ENCODE measurements at places on chromosomes 1 and 21. TPM values are rescaled to one million over a fixed set of nuclear protein-coding genes. Genes with fewer than 3 reads are reported as not detected.

The CLDN17 gene
- not detected for total RNA-seq

The MROH9 gene
- total RNA-seq: not detected

DNA sequence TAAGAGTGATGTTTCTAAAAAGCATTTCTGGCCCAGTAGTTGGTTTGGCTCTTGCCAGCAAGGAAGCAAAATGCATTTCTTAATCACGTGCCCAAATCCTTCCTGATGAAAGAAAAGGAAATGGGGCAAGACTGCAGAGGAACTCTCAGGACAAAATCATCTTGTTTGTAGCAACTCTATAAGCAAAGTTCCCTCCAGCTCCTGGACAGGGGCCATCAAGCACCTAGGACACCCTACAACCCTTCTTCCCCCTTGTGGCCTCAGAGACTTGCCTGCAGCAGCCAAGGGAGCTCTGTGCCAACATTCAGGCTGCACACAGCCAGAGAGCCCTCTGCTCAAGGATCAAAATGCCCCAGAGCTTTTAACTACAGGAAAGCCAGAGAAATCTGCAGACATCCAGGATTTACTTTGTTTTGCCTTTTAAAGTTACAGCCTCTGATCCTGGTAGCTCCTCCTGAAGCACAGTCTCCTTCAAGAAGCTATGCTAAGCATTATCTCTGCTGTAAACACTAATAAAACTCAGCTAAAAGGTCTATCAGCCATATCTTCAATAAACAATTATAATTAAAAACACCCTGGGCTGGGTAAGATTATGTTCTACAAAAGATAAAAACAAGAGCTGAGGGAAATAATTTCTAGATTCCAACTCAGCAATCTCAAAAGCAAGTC lies 105.0 kb downstream of the KIAA0319L start:
- DNase-seq: no peak

- DNase-seq: no peak
Observed at GRCh38 chr1:232912845-232913580, 37.4 kb upstream of the NTPCR start.

- no peak for DNase-seq
Observed at GRCh38 chr1:32666901-32667566, 16.0 kb downstream of the RBBP4 start.

DNA sequence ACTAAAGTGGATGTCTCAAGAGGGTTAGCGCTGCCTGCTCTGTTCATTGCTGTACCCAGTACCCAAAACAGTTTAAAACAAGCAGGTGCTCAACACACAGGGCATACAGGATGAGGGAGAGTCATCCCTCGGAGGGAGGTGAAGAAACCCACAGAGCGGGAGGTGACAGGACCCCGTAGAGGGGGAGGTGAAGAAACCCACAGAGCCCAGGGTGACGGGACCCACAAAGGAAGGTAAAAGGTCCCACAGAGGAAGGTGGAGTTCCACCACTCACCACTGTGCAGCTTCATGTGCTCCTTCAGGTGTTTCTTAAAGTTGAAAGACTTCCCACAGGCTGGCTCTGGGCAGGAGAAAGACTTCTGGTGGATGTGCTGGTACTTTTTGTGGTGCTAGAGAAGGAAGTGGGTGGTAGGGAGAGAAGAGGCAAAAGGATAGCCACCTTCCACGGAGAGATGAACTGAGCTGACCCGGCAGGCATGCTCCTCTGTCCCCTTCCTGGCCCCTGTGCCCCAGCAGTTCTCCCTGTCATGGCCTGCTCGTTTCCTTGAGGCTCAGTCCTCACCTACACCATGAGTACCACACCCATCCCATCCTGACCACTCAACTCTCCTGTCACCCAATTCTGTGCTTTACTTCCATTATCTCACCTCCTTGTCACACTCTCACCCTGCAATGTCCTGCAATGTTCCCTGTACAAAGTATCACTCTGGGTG lies 5.1 kb downstream of the ZNF692 start:
- peak; percentile 37 for DNase-seq

The FALEC gene
- total RNA-seq: not detected

The RGS4 gene
- total RNA-seq: not detected

GRCh38 chr21:36799869-36800268 lies 101.0 kb downstream of the SIM2 start:
- no peak for DNase-seq

The SAMD11 gene
- 0.12 TPM for total RNA-seq

DNA sequence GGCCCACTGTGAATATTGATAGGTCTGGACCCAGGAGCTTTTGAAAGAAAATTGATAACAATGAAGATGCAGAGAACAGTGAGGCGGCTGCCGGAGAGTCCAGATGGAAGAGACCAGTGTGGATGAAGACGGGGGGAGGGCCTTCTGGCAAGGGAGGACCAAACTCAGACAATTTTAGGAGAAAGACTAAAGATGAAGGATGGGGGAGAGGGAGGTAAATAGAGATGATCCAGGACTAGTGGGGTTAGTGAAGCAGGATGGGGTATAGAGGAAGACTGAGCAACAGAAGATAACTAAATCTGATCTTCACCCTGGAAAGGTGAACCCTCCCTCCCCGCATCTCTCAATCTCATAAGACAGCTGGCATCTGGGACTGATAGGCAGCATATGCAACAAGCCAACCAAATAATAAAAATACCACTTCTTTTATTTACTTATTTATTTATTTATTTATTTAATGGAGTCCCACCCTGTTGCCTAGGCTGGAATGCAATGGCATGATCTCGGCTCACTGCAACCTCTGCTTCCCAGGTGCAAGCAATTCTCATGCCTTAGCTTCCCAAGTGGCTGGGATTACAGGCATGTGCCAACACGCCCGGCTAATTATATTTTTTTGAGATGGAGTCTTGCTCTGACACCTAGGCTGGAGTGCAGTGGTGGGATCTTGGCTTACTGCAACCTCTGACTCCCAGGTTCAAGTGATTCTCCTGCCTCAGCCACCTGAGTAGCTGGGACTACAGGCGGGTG lies 10.5 kb downstream of the EIF3I start:
- DNase-seq: no peak

DNA sequence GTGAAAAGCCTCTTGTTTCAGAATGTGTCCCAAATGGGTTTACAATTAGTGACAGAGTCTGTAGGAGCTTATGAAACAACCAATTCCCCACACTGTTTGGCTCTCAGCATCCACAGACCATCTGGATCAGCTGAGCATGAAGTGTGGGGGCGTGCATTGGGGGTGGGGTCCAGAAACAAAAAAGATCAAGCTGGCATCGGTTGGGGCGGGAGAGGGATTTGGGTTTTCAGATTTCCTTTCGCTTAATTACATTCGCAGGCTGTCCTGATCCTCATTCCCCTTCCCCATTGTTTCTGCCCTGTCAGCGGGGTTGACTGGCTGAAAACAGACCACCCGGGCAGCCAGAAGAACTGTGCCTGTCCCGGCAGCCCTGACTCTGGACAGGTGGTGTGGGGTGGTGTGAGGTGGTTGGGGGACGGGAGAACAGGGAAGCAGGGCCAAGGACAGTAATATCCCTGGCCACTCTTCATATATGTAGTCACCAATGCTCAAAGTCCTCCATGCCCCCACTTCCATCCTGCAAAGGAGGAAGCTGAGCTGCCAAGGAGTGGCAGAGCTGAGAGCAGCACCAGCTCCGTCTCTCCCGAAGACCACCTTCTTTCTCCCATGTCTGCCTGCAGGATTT lies 92.0 kb downstream of the IER5 start:
- no peak for DNase-seq

The MANEAL gene
- total RNA-seq: 1.9 TPM

DNA sequence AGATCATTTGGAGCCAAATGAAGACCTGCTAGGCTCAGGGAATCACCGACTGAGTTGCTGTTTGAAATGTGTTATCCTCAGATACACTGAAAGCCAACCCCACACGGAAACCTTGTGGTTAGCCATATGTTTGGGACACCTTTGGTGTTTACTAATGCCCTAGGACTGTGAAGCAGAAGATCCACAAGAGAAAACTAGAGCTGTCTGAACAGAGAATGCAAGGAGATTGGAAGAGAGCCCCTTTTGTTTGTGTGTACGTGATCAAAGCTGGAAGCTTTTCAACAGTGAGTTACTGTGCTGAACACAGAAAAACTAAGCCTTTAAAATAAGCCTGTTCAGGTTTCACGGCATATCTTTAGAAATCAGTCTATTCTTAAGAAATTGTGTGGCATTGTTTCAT lies 908.2 kb upstream of the ADGRL2 start:
- DNase-seq: no peak

- no peak for DNase-seq
Observed at GRCh38 chr1:172141341-172141881, 279.1 kb upstream of the C1orf105 start.

DNA sequence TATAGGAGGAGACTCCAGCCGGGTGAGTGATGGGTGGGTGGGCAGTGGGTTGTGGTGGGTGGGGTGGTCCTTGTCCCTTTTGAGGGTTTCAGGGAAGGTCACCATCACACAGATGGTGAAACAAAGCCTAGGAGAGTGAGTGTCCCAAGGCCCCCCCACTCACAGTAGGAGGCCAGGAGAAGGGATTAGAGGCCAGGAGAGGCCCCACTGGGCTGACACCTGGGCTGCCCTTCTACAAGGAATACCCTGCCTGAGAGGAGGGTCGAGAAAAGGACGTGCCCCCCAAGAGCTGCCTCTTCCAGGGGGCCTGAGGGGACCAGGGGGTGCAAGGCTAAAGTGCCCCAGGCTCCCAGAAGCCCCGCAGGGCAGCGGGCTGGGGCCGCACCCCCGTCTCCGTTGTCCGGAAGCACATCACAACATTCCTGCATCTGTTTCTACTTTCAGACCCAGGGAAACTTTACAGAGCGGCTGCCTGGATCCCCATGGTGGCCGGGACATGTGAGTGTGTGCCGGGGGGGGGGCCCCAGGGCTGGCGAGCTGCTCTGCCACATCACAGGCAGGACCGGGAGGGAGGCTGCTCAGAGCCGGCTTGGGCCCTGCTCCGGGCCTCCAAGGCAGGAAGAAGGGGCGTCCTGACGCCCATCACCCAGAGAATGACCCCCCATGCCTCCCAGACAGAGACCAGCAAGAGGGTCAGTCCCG lies 68.2 kb downstream of the ARHGEF16 start:
- DNase-seq: no peak

GRCh38 chr1:97137862-97138514 lies 416.4 kb downstream of the PTBP2 start:
- peak; percentile 2 for DNase-seq

DNA sequence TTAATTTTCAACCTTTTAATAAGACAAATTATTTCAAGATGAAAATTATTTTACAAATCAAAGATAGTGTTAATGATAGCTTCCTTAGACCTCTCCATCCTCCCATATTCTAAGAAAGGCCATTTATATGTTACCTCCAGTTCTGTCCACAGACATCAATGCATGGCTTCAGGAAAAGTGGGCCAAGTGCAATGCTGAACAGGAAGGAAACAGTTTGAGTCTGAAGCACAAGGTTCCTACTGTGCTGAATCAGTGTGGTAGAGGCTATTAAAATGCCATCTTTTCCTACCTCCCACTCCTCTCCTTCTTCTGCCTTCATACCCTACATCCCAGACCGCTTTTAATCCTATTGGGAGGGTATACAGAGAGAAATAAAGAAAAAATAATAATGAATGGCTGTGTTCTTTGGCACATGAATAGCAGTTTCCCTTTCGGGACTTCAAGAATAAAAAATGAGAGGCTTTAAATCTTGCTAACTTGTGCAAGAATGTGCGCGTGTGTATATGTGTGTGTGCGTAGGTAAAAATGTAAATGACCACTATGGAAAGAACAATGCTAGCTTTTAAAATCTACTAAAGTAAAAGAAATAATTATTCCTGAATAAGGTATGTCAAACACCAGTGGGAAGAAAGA lies 62.6 kb upstream of the C1orf105 start:
- DNase-seq: no peak

DNA sequence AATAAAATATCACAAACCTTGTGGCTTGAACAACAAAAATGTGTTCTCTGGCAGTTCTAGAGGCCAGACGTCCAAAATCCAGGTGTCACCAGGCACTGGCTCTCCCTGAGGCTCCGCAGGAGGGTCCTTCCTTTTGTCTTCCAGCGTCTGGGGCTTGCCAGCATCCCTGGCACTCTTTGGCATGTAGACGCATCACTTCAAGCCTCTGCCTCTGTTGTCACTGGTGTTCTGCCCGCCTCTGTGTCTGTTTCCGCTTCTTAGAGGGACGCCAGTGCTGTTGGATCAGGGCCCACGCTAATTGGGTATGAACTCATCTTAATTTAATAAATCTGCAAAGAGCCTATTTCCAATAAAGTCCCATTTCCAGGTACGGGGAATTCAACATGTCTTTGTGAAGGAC lies 273.7 kb upstream of the C1orf174 start:
- no peak for DNase-seq

GRCh38 chr1:234135501-234135900 lies 231.0 kb downstream of the SLC35F3 start:
- no peak for DNase-seq

DNA sequence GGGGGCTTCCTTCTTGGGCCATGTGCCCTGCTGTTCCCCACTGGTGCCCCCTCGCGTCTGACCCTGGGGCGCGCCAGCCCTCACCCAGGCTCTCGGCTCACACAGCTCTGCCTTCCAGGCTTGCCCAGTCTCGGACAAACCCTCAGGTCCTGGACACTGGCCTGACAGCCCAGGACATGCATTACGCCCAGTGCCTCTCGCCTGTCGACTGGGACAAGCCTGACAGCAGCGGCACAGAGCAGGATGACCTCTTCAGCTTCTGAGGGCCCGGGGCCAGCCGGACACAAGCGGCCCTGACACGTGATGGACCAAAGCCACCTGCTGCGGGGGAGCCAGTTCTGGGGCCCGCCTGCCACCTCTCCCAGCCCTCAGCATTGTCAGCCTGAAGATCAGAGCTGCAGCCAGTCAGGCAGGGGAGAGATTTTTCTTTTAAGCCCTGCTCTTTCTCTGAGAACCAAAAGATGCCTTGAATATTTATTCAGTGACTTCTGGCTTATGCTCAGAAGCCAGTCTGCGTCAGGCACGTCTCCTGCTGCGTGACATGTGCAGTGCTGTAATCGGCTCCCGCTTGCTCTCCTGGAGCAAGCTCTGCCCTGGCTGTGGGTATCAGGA lies 23.4 kb downstream of the LDLRAP1 start:
- DNase-seq: peak; percentile 69

The LIPI gene
- not detected for total RNA-seq
